Liver (tissue), 10 donors: ENCODE measurements at places on chromosomes 7 and 10. TPM values are rescaled to one million over a fixed set of nuclear protein-coding genes. Genes with fewer than 3 reads are reported as not detected.

DNA sequence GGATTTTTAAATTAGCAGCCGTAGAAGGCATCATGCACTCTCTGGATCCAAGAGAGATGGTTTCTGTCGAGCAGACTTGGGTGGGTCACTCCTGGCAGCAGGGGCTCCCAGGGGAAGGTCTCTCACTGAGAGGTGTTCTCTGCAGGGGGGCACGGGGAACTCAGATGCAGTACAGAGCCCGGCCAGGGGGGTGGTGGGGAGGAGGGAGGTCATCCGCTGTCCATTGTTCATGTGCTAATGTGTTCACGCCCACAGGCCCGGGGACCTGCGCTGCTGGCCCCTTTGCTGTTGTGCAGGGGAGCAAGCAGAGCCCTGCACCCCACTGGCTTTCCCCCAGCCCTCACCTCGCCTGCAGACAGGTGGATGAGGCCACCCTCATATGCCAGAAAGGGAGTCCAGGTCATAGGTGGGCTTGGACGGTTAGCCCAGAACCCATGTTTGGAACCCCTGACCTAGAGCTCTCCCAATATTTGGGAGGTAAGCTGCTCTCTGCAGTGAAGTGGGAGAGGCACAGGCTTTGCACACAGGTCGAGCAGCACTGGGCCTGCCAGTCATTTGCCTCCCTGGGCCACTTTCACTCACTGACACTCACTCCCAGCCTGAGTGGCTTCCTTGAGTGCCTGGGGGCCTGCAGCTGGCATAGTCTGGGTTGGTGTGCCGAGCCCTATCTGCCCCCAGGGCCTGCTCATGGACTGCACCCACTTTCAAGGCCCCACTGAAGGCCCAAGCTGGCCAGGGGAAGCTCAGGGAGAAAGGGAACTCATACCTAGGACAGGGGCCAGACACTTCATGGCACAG lies 12.6 kb upstream of the TBRG4 start:
- no peak for DNase-seq

- no peak for DNase-seq
Observed at GRCh38 chr10:58593008-58593407, 80.3 kb downstream of the BICC1 start.

GRCh38 chr7:30026229-30027064 lies at the start of gene FKBP14:
Gene FKBP14 (minus strand): TSS chr7:30026702. CDS start chr7:30026508, 194 bp downstream.
- DNase-seq = peak; percentile 93

GRCh38 chr7:148262721-148263229 lies 327.8 kb upstream of the C7orf33 start:
- peak; percentile 76 for DNase-seq

GRCh38 chr10:69398466-69398865 lies 18.3 kb downstream of the TACR2 start:
- no peak for DNase-seq

GRCh38 chr7:28481091-28481926 lies 69.0 kb downstream of the CREB5 start:
- DNase-seq = no peak

DNA sequence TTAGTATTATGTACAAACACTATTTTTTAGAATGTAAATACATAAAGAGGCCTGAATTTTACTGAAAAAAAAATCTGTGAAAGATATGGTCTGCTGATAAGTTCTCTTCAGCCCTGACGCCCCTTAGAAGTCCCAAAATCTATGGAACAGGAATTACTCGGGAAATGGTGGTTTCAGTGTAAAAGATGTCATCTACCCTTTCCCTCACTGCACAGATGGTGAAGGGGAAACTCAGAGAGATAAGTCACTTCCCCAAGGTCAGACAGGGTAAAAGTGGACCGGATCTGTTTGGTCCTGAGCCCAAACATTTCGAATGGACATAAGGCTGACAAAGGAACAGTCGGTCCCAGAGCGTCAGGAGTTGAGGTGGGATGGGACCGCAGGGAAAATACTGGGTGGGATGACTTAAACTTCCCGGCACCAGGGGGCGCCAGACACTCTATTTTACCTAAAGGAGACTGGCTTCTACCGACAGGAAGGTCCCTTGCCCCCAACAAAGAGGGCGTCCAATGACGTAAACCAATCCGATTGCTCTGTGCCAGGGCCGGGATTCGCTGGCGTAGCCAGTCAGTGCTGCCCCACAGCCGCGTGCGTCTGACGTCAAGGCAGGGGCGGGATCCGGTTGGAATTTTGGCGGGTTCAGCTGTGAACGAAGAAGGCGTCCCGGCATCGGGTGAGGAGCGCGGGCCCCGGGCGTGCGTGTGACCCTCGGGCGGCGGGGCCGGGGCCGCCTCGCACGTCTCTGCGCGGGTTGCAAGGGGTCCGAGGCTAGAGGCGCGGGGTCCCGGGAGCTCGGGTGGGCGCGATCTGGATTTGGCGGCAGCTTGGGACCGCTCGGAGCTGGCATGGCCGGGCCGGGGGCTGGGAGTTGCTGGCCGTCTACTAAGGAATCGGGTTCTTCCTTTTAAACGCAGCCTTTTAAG lies at the start of gene MCM10:
Gene MCM10 (plus strand): TSS at position 625 of the 923 bp plus-strand sequence. CDS start 2,645 bp downstream, outside the sequence.
- DNase-seq = peak; percentile 99

- DNase-seq = no peak
Observed at GRCh38 chr7:100266576-100267354, 40.7 kb upstream of the SPDYE3 start.

DNA sequence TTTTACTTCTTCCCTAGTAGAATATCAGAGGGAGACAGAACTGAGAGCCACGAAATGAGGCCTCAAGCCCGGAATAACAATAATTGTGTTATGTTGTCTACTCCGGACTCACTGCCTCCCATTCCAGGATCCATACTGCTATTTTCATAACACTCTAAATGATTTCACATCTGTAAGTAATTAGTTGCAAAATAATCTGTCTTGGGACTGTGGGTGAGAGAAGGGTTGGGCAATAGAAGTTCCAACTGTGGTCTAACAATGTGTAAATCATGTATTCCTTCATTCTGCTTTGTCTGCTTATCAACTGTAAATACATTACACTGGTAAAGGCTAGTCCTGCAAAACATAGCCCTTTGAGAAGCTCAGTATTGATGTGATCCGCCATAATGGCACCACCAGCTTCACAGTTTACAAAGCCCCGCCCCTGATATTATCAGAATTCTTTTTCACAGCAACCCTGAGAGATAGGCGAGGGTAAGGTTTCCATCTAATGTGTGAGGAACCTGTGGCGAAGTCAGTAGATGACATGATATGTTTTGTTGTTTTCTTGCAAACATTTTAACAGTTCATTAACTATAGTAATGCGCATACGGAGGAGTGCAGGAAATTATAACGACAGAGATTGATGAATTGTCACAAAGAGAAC lies 265.7 kb upstream of the BMPER start:
- DNase-seq = no peak

GRCh38 chr10:109982123-109982522 lies 25.7 kb upstream of the ADD3 start:
- DNase-seq = no peak

DNA sequence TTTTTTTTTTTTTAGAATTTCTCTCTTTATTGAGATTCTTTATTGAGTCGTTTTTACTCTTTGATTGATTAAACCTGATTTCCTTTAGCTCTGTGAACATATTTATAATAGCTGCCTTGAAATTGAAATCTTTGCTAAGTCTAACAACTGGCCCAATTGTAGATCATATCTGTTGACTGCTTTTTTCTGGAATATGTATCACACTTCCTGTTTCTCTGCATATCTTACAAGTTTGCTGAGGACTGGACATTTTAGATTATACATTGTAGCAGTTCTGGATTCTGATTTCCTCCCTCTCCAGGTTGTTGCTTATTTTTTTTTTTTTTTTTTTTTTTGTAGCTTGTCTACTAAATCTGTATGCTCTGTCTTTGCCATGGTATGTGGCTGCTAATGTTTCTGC lies 56.3 kb downstream of the PRKAR2B start:
- no peak for DNase-seq

GRCh38 chr10:120382360-120382759 lies 74.7 kb upstream of the PLPP4 start:
- no peak for DNase-seq

- no peak for DNase-seq
Observed at GRCh38 chr7:65744406-65744805, 128.5 kb upstream of the VKORC1L1 start.

DNA sequence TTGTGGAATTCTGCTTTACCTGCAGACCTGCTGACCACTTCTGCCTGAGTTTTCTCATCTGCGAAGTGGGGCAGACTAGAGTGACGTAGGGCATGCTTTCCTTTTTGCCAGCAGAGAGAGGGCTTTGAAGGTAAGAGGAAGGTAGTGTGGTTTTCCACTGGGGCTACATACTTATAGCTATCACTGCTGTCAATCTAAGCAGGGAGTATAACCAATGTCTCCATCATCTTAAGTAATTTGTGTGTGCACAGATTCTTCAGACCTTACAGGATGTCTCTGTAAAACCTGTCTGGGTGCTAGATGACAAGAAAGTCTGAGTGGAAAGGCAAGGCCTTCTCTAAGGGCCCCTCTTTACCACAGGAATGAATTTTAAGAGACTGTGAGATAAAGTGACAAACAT lies 106.8 kb downstream of the RBM20 start:
- no peak for DNase-seq

- DNase-seq = no peak
Observed at GRCh38 chr7:33821970-33822369, 83.4 kb upstream of the BMPER start.

GRCh38 chr7:28269700-28270361 lies 89.2 kb upstream of the JAZF1 start:
- DNase-seq = no peak

DNA sequence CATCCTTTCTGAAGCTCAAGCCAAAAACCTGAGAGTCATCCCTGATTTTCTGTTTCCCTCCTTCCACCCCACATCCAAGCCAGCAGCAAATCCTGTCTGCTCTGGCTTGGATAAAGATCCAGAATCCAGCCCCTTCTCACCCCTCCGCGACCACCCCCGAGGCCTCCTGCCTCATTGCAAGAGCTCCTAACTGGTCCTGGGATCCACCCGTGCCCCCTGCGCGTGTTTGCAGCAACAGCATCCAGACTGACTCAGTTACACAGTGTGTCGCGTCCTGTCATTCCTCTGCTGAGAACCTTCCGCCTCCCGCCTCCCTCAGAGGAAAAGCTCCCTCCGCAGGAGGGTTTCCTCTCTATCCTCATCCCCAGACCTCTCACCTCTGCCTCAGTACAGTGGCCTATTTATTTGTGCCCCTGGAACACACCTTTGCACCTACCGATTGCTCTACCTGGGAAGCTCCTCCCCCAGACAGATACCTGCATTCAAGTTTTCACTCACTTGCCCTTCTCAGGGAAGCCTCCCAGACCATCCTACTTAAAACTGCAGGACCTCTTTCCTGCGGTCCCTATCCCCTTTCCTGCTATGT lies 21.6 kb upstream of the GRID1 start:
- DNase-seq = no peak

NAT16 gene
- not detected for total RNA-seq

EGR2 gene
- 0.19 TPM for total RNA-seq

ENTPD1 gene
- total RNA-seq = 8.0 TPM

DPYSL4 gene
- 0.23 TPM for total RNA-seq

SUGCT gene
- 11.0 TPM for total RNA-seq

NEUROD6 gene
- not detected for total RNA-seq

RELN gene
- total RNA-seq = 39.3 TPM

ERVW-1 gene
- not detected for total RNA-seq

REEP3 gene
- 23.5 TPM for total RNA-seq
